ENCODE measurements at places on chromosomes 6 and 20.

DNA sequence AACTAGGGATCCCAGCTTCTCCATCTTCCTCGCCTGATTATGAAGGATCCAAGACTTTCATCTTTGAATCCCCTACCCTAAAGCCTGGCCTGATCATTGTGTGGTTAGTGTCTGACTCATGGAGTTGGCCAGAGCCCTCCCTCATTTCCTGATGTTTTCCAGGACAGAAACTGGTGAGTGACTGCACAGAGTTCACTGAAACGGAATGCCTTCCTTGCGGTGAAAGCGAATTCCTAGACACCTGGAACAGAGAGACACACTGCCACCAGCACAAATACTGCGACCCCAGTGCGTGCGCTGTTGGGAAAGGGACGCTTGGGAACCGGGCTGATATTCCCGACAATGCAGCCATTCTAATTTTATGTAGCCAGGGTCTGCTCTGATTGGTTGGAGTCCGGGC, 4.0 kb downstream of the CD40 start:
- DNase-seq: no peak

DNA sequence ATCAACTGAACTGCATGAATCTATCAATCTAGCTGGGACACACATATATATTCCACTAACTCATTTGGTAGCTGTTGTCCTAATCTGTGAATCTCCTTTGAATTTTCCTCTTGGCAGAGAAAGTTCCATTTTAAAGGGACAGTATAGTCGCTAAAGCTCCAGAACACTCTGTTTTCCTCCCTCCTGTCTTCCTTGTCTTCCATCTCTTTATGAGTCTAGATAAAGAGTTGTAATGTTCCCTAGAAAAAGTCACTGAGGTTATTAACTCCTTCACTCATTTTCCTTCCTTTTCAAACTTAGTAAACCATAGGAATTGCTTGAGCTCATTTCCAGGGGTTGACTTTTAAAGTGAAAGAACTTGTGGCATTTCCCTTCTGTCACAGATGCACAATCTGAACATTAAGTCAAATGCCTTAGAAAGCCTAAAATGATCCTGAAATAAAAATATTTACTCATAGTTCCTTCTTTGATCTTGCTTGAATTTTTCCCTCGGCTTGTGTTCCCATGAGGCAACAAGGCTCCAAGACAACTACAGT, 198.4 kb downstream of the TRIM27 start:
- no peak for DNase-seq

DNA sequence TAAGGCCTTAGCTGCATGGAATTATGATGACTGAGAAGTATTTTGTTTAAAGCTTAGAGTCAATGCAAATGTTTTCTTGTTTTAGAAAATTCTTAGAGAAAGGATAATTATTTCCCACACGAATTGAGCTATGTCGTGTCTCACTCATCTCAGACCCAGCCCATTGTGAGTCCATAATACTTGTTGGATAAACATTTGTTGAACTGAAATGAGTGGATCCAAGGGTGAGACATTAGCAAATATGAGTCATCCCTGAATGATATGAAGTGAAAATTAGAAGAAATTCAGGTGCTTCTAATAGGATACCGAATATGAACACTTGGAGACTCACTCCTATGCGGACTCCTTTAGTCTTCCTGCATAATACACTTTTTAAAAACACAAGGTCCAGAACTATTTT, 41.6 kb upstream of the ARMC2 start:
- DNase-seq: no peak

DNA sequence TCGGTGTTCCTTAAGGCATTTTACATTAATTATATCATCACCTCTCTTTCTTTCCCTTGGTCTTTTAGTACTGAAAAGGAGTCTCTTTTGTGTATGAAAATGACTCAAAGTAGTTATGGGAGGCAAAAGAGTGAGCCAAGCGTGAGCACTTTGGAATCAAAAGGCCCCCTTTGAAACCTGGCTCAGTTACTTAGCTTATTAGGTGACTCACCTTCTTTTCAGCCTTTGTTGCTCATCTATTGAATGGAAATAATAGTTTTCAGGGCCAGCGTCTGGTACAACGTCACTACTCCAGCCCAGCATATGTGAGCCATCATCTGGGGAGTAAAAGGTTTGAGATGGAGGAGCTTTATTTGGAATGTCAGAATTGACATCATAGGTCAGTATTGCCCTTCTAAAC, 147.4 kb upstream of the SCGN start:
- DNase-seq: no peak

DNA sequence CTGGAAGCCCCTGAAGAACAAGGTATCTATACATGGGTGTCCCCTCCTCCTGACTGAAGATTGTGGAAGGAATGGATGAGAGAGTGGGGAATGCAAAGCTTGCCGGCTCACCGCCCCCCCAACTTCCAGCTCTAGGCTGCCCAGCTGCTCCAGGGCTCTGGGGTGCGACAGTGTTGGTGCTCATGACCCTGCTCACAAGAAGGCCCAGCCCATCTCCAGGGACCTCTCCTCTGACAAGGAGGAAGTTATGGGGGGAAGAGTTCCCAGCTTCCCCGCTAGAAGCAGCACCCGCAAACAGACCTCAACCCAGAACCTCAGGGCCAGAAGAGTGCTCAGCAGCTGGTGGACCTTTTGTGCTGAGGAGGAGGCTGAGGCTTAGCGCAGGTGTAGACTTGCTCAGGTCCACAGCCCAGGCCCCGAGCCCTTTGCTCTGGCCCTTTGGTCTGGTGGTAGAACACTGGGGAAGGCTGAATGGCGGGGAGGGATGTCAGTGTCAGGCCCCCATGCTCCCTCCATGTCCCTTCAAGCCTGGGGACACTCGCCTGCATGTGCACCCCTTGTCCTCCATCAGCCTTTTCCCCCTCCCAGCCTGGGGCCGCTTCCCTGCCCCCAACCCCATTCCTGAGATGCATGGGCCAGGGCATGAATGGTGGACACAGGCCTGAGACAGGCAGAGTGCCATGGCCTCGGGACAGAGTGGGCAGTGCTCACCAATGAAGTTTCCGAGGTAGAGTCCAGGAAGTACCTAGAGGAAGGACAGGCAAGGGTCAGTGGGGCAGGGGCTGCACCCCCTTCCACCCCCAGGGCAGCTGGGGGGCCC, 1.3 kb downstream of the DUSP15 start:
- no peak for DNase-seq

GRCh38 chr6:169985121-169986015, 233.9 kb downstream of the ERMARD start:
- DNase-seq: no peak

DNA sequence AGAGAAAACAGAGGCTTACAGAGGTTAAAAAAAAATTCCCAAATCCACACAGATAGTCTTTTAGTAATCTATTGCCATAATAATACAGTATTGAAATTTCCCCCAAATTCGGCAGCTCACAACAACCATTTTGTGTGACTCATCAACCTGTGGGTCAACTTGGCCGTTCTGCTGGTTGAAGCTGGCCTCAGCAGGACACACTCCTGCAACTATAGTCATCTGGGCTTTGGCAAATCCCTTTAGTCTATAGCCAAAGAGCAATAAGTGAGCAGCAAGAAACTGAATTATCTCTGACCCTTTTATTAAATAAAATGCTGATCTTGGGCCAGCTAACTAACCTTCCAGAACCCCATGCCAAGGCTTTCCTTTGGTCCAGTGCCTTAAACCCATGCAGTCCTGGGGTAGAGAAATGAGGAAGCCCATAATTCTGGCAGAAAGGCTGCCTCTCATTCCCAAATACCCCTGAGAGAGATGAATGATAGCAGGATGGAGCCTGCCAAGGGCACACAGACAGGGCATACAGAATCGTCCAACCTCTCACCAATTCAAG, 17.2 kb upstream of the SNAP25 start:
- DNase-seq: no peak

GRCh38 chr20:38985060-38985459, 22.9 kb downstream of the DHX35 start:
- no peak for DNase-seq

DNA sequence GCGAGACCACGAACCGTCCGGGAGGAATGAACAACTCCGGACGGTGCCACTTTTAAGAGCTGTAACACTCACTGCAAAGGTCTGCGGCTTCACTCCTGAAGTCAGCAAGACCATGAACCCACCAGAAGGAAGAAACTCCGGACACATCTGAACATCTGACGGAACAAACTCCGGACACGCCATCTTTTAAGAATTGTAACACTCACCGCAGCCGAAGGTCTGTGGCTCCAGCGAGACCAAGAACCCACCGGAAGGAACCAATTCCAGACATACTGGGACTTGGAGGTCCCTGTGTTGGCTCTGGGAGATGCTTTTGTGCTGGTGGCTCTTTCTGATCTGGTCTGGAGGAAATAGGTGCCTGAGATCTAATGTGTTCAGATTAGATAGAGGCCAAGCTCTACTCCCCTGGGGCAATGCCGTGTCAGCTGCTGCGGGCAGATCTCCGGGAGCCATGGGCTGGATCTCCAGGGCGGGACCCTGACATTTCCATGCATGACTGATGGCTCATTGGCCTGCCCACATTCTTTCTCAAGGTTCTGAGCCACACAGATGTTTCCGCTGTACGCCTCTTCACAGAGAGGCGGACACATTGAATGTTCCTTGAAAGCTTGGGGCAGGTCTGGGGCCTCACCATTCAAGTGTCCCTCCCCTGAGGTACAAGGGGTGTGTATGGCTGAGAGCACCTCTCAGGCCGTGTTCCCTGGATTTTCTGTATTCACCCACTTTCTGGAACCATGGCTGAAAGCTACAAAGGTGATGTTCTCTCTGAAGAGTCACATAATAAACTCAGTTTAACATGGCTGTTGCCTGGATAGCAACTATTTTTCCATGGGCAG, 29.3 kb downstream of the GMPR start:
- no peak for DNase-seq

DNA sequence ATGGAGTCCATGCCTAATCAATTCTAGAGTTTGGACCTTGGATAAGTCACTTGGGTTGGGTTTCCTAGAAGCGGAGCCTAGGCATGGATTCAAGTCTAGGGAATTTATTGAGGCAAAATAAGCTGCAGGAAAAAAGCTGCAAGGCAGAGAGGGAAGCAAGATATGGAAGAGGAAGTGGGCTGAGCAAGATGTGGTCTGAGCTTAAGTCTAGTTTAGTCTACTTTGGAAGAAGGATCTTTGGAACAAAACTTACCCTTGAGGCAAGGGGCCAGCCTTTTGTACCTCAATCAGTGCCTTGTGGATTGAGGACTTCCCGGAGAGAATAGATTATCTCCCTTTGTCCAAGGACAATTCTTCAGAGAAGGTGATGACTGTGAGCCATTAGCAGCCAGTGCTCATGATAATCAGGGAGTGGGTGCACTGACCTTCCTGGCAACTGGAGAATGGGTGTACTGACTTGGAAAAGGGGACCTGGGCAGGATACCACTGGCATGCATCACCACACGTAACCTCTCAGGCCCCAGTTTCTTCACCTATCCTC, 10.9 kb downstream of the ZSCAN9 start:
- DNase-seq: no peak

DNA sequence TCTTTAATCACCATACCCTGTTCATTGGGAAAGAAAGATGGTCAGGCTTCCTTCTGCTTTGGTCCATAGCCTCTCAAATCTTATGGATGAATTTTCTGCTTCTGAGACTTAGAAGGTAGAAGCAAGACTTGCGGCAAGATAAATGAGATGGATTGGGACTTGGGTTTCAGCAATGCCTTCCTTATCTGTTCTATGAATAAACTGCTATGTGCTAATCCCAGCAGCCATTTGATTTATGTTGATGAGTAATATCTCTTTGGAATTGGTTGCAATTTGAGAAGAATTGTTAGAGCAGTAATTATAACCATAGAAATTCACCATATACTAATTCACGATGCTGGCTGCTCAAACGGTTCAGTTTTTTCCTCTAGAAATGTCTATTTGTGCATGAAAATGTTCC, 48.3 kb downstream of the TXLNB start:
- no peak for DNase-seq

- no peak for DNase-seq
These were observed 140.1 kb downstream of the CEBPB start for GRCh38 chr20:50330504-50331313.

DNA sequence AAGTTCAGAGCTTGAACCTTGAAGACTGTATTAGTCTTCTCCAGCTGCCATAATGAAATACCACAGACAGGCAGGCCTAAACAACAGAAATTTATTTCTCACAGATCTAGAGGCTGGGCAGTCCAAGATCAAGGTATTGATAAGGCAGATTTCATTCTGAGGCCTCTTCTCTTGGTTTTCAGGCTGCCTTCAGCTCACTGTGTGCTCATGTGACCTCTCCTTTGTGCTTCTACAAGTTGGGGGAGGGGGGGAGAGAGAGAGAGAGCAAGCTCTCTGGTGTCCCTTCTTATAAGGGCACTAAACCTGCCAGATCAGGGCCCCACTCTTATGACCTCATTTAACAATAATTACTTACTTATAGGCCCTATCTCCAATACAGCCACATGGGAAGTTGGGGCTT, 102.6 kb upstream of the RSPO3 start:
- no peak for DNase-seq

DNA sequence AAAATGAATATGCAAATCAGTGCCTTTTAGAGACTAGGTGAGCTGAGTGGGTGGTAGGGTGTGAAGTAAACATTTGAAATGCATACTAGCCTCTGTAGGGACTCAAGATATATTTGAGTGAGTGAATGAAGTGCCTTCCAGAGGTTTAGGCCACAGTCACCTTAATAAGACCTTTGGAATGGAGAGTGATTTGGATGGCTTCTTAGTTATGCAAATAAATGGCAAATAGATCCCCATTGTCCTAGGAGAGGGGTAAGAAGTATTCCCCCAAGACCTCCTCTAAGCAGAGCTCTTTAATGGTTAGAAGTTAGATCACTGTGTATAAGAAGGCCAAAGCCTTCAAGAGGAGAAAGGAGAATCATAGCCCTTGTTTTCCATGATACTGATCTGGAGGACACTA, 47.8 kb upstream of the IMPG1 start:
- DNase-seq: no peak

- no peak for DNase-seq
These were observed 93.1 kb downstream of the RNF182 start for GRCh38 chr6:14017626-14018475.

DNA sequence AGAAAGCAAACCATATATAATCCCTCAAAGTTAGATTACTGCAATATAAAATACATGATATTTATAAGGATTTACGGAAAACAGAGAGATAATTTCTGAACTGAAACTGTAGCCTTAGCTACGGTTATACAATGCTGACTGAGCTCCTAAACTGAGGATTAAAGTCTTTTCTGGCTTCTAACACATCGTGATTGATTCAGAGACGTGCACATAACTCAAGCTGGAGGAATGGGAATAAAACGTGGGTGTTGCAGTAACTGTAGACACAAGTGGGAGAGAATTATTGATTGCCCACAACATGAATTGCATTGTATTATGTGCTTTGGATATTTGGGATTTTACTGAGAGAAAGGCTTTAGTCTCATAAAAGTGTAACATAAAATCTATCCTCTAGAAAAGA, 418.0 kb upstream of the OPRM1 start:
- no peak for DNase-seq

GRCh38 chr6:158068156-158068892, 86.7 kb downstream of the SYNJ2 start:
- no peak for DNase-seq

Measured in T-helper 2 cell (primary cell).